NCI-H69 (cell line): ENCODE measurements at places on chromosomes 3 and 15.

- DNase-seq, result peak; percentile 33
Measured at GRCh38 chr3:5188419-5189221, 1.1 kb downstream of the EDEM1 start.

- no peak for DNase-seq
Measured at GRCh38 chr3:43221076-43221475, 65.3 kb upstream of the SNRK start.

- DNase-seq, result no peak
Measured at GRCh38 chr3:119206611-119207511, 33.5 kb downstream of the UPK1B start.

GRCh38 chr3:41198526-41198925, 779 bp upstream of the CTNNB1 start:
- peak; percentile 74 for DNase-seq

DNA sequence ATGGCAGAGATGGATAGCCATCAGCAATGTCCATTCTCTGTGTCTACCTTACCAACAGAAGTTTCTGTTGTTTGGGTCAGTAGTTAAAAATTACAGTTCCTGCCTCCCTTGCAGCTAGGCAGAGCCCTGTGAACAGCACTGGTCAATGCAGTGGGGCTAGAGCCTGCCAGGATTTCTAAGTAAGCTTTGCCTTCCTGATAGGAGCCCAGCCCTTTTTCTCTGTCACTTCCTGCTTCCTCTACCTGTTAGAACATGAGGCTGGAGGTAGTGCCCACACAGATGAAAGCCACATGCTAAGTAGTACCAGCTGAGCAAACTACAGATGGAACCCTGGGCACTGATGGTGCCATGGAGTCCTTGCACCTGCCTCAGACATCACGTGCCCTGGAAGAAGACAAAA, 45.0 kb downstream of the MGLL start:
- peak; percentile 27 for DNase-seq

DNA sequence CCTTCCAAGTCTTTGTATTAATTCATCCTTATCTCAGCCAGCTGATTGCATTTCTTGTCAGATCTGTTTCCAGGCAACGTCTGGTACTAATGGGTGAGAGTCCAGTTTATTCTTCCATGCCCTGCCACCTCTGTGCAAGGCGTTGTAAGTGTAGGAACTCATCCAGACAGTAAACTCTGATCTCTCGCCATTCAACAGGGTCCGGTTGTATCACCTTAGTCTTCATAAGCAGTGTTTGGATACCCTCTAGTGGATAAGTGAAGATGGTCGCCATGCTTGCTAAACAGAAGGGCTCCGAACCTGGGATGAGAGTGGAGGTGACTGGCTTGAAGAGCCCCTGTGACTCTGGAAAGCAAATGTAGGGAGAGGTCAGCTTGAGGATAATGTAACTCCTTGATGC, 51.6 kb upstream of the CMTM7 start:
- DNase-seq, result peak; percentile 68

GRCh38 chr3:126510308-126510910, 7.2 kb downstream of the UROC1 start:
- no peak for DNase-seq

- DNase-seq, result no peak
Measured at GRCh38 chr3:174846055-174846454, 13.1 kb upstream of the NAALADL2 start.

- peak; percentile 19 for DNase-seq
Measured at GRCh38 chr3:30311781-30312180, 294.6 kb upstream of the TGFBR2 start.

DNA sequence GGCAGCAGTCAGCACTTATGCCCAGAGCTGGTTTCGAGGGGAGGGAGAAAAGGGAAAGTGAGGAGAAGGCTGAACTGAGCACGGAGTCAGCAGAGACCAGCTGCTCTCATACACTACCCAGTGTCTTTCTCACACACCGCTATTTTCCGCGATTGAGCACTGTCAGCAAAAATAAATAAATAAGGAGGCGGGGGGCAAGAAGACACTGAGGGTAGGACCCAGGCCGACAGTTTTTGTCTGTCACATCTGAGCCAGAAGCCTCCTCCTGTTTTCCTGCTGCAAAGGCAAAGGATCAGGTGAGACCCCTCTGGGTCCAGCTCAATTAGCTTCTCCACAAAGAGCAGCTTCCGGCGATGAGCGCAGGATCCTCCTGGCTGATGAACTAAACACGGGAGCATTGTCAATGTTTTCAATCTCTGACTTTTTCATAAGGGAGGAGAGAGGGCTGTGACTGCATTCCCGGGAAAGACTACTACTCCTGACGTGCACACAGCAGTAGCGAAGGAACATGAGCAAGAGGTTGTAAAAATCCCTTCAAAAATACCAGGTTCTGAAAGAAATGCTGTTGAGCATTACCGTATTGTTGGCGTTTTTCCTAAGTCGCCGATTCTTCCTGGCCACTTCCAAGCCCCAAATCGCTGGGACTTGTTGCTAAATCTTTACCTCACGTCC, 1.3 kb downstream of the FRMD5 start:
- DNase-seq, result peak; percentile 89

GRCh38 chr15:67116742-67117141, 51.3 kb downstream of the SMAD3 start:
- DNase-seq, result no peak

DNA sequence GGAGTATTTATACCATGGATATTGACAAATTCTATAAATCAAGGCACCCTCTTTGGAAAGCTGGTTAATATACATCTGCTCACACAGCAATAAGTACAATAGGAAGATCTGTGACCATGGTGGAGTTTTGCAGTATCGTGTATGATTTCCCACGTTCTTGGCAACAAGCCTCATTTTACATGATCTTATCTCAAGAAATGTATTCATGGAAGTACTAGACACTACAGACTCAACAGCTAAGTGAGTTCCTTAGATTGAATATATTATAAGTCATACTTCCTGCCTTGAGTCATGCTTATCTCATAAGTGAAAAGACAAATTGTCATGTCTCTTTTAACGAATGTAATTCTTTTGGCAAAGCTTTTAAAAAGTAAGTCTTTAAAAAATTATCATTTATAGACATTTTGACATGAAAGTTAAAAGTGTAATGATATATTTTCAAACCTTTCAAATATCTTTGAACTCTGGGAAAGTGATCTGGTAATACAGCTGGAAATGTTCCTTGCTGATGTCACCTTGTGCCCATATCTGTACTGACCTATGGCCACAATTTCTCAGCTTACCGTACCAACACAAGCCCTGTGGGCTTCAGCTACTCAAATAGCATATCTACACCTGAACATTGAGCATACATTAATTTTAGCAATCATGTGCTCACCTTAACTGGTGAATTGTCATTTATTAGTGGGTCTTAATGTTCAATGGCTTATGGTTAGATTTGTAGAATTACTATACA, 130.3 kb upstream of the TMC3 start:
- DNase-seq, result no peak

DNA sequence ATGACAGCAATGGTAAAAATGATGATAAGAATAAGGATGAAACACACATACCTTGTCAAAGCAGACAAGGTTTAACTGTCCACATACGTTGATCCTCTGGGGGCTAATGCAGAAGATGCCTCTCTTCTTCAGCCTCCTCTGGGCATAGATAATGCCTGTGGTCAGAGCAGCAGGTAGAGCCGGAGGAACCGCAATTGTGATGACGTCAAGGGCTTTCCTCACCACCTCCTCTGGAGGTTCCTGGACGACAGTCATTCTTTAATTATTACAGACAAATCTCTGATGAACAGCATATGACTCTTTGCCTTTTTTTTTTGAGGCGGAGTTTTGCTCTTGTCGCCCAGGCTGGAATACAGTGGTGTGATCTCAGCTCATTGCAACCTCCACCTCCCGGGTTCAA, 86.3 kb upstream of the ATP13A5 start:
- DNase-seq, result no peak

DNA sequence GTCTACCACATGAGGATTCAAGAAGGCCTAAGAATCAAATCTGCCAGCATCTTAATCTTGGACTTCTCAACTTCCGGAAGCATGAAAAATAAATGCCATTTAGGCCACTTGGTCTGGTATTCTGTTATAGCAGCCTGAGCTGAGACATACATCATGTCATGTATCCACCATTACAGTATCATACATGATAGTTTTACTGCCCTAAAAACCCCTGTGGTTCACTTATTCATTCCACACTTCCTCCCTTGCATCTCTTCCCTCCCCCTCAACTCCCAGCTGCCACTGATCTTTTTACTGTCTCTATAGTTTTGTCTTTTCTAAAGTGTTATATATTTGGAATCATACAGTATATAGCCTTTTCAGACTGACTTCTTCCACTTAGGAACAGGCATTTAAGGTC, 161.8 kb downstream of the SNRK start:
- no peak for DNase-seq

GRCh38 chr3:146781059-146781458, 175.9 kb upstream of the PLSCR5 start:
- DNase-seq, result no peak

GRCh38 chr15:52657338-52657737, 21.9 kb downstream of the ATOSA start:
- no peak for DNase-seq

DNA sequence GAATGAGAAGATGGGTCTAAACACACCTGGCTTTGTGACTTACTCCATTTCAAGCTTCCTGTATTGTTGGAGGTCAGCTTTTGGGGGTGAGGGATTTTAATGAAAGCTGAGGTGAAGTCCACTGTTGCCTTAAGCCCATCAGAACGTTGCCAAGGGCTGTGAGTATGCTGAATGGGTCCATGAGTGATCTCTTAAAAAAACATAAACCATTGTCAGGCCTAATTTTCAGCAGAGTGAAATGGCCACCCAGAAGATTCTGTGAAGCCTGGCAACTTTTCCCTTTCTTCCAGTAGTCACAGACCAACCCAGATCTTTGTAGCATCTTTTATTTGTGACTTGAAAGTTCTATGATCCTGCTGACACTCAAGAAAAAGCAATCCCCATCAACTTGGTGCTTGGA, 87.0 kb downstream of the SMAD3 start:
- DNase-seq, result no peak
